ENCODE measurements at places on chromosomes 2 and 18.
A peak's percentile ranks its signal among the peaks of the same experiment; 100 is the strongest.

GRCh38 chr2:193861557-193861956 lies 1666.8 kb upstream of the TMEFF2 start:
- no peak for DNase-seq

- DNase-seq, result no peak
Observed at GRCh38 chr2:196284144-196284844, 112.9 kb upstream of the STK17B start.

DNA sequence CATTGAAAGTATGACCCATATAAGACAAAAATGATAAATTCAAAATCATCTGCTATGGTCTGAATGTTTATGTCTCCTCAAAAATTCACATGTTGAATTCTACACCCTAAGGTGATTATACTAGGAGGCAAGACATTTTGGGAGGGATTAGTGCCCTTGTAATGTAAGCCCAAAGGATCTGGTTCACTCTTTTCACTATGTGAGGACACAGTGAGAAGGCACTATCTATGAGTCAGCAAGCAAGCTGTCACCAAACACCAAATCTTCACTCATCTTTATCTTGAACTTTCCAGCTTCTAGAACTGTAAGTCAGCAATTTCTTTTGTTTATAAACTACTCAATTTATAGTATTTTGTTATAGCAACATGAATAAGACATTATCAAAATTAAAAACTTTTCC lies 284.7 kb upstream of the ZC3H15 start:
- DNase-seq, result no peak

- no peak for DNase-seq
Observed at GRCh38 chr18:50819027-50819727, 639 bp downstream of the MRO start.

GRCh38 chr2:165793779-165794535 lies at the start of gene GALNT3:
TSS of gene GALNT3 (minus strand) at chr2:165794247. CDS start at chr2:165770700, 23,547 bp downstream.
- DNase-seq, result no peak

GRCh38 chr2:29314816-29315571 lies 199.8 kb downstream of the CLIP4 start:
- DNase-seq, result peak; percentile 15

DNA sequence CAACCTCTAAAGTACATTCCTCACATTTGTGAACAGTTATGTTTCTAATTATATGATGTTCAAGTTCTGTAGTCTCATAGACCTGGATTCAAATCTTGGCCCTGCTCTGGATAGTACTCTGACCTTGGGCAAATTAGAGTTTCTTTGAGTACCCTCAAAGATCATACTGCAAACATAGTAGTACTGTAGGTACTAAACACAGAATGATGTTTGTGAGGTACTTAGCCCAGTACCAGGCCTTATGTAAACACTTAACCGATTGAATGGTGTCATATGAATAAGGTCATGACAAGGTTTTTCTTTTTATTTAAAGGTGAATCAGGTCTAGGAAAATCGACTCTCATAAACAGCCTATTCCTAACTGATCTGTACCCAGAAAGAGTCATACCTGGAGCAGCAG lies 19.1 kb downstream of the SEPTIN2 start:
- DNase-seq, result no peak

- DNase-seq, result no peak
Observed at GRCh38 chr18:76161983-76162382, 333.1 kb downstream of the ZNF516 start.

DNA sequence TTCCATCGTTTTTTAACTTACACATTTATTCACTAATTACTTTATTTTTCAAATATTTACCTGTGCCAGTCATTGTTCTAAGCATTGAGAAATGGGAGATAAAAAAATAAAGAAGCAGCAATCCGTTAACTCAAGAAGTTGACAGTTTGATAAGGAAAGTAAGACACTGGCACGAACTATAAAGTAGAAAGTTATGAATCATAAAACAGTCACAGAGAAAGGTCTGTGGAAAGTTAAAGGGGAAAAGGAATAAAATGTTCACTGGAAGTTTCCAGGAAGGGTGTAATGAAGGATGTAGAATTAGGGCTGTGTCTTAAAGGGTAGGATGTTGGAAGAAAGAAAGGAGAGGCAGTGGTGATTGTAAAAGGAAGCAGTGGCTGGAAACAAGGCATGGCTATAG lies 118.9 kb downstream of the RDH14 start:
- DNase-seq, result no peak

DNA sequence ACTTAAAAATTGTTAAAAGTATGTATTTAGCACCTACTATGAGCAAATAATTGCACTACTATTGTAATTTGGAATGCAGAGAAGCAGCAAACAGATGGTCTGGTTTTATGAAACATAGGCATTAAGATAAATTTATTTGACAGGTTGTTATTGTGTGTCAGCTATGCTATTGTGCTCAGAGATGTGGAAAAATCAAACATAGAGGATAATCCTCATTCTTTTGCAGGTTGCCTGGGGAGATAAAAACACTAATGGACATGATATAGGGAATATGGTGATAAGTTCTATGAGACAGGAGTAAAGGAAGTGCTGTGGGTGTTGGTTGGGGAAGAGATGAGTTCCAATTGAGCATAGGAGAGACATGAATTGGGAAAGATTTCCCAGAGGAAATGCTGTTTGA lies 71.3 kb downstream of the PPP1R1C start:
- DNase-seq, result no peak

DNA sequence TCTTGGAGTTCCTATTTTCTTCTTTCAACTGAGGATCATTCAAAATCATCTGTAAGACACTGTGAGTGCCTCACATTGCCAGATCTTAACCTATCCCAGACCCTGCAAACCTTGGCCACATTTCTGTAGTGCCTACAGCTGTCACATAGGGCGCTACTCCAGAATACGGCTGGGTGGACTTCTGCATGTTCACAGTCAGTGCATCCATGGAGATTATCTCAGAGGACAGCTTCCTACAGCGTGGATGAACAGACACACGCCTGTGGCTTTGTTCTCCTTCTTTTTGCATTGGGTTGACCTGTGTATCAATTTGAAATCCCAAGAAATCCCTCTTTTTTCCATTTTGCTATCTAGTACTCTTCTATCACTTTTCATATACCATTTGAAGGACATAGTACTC lies 1.9 kb upstream of the KLHL29 start:
- no peak for DNase-seq

DNA sequence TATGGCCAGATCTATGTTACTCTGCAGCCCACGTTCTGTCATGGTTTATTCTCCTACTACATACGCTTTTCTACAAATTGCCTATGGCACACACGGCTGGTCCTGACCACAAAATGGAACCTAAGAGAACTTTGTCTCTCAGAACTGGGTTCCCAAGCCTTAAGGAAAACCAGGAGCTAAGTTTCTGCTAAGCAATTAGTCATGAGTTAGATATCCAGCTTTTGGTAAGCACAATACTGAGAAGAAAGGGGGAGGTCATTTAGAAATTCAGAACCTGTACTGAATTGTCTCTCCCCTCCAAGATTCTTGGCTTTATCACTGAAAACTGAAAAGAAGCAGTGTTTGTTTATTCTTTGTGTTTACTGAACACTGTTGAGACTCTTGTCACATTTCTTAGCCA lies 283.5 kb upstream of the TANK start:
- no peak for DNase-seq

DNA sequence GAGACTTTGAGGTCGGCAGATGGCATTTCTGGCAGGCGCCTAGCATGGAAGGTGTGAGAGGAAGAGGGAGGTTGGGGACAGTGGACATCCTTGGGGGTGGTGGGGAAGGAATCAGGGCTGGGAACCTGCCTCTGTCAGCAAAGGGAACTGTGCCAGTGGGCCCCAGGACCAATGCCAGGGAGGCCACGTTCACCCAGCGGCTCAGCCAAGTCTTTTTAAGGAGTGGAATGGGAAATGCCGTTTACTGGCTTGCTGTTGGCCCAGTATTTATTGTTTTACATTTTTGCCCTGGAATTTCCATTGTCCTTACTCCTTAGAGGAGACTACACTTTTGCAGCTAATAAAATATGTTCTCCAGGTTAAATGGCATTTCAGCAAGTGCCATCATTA lies 135.2 kb downstream of the MCFD2 start:
- DNase-seq, result no peak

DNA sequence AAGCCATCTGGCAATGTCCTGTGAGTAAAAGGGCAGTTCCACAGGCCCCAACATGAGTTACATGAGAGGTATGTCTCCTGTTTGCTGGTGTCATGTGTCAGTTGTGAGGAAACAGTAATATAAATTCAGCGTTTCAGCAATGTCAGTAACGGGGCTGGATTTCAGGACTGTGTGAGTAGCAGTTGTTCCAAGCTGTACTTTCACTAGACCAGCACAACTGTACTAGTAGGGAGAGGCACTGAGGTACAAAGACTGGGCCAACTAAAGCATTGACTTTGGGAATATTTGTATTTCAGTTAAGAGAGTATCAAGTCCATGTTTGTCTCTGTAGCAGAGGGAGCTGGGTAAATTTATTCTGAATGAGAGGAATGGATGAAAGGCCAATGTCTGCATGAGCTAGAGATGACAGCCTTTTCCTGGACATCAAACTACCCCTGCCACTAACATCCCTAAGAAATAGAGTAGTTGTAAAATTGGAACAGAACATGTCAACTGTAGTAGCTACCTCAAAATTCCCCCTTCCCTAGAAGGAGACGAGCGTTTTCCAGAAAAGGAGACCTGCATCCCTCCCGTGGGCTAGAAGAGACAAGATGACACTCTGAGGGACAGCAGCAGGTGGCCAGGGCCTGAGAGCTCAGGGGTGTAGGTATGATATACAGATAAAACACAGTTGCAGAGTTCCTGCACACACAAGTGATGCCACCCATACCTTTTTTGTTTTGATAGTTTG lies 24.4 kb downstream of the EIF4E2 start:
- DNase-seq, result no peak

DNA sequence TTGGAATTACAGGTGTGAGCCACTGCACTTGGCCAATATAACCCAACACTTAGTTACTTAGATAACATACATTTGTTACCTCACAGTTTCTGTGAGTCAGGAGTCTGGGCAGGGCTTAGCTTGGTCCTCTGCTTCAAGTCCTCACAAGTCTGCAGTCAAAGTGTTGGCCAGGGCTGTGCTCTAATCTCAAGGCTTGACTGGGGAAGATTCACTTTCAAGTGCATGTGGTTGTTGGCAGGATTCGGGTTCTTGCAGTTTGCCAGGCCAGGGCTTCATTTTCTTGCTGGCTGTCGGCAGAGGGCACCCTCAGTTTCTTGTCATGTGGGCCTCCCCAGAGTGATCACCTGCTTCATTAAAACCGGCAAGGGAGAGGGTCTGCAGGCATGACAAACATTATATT lies 103.7 kb downstream of the SLC4A3 start:
- DNase-seq, result no peak
